ENCODE measurements at places on chromosomes 3 and 15. TPM values are rescaled to one million over a fixed set of nuclear protein-coding genes. Genes with fewer than 3 reads are reported as not detected.

The COL6A6 gene
- 103 TPM for total RNA-seq

The MCTP2 gene
- 2.1 TPM for total RNA-seq

The SCAMP5 gene
- 1.6 TPM for total RNA-seq

The STT3B gene
- 148 TPM for total RNA-seq

The TUSC2 gene
- total RNA-seq = 7.8 TPM

The SAMD7 gene
- total RNA-seq = not detected

The USP50 gene
- total RNA-seq = not detected

The ERICH6 gene
- total RNA-seq = not detected

The GOLGA8R gene
- total RNA-seq = 3.1 TPM

The ATP13A5 gene
- total RNA-seq = not detected

The TRPM1 gene
- total RNA-seq = not detected

The CHRM5 gene
- not detected for total RNA-seq

The SLC22A14 gene
- under 0.01 TPM for total RNA-seq

The CPNE4 gene
- total RNA-seq = not detected

The A4GNT gene
- total RNA-seq = not detected

The C3orf49 gene
- not detected for total RNA-seq

The SNTN gene
- not detected for total RNA-seq

The SECISBP2L gene
- total RNA-seq = 20.4 TPM

The CELSR3 gene
- under 0.01 TPM for total RNA-seq

The PEX5L gene
- not detected for total RNA-seq

The LARP6 gene
- total RNA-seq = 7.3 TPM

The HYAL2 gene
- total RNA-seq = 43.8 TPM

The FYTTD1 gene
- 22.4 TPM for total RNA-seq

The CCR3 gene
- not detected for total RNA-seq

The ZIC4 gene
- 2.6 TPM for total RNA-seq

The NR2E3 gene
- 1.0 TPM for total RNA-seq

Data from skeletal muscle tissue (tissue), 5 donors.